Mucosa of gallbladder (tissue), 1 donor: ENCODE measurements at places on chromosomes 7 and 10. TPM values are rescaled to one million over a fixed set of nuclear protein-coding genes. Genes with fewer than 3 reads are reported as not detected.

GRCh38 chr10:122084286-122085041 lies 95.5 kb downstream of the TACC2 start:
- no peak for DNase-seq

DNA sequence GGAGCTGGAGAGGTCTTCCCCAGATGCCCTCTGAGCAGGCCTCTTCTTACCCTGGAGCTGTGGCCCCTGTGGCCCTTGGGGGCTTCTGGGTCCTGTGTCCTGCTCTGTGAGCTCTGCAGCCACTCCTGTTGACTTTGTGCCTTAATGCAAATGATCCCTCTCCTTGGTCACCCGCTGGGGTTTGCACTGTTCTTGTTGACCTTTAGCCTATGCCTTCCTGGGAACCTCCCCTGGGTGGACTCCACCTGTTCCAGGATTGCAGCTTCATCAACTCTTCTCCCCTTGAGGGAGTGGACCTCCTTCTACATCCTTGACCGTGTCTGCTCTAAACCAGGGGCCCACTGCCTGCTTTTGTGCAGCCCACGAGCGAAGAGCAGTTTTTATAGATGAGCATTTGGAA lies 58.6 kb upstream of the CTBP2 start:
- no peak for DNase-seq

GRCh38 chr7:92158660-92159575 lies 20.0 kb downstream of the LRRD1 start:
- DNase-seq = no peak

The GIMAP8 gene
- 11.4 TPM for total RNA-seq

DNA sequence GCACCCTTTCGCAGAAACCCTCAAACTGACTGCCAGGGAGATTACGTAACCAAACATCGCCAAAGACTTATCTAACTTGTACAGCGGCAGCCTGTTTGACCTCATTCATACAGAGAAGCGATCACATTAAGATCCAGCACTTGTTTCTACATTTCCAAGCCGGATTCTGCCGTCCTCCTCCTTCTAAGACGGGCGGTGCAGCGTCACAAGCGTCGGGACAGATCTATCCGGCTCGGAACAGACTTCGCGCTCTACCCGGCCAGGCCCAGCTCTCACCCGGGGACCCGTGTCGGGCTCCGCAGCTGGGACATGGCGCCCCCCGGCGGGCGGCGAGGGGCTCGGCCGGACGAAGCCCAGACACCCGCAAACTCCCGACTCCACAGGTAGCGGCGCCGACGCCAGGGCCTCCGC lies 373 bp downstream of the H2AZ2 start:
- DNase-seq = peak; percentile 89

The TEX36 gene
- total RNA-seq = not detected

The GHRHR gene
- total RNA-seq = 12.3 TPM

The EIF4EBP2 gene
- total RNA-seq = 88.2 TPM

- DNase-seq = no peak
Measured at GRCh38 chr7:113628948-113629847, 289.6 kb downstream of the PPP1R3A start.

DNA sequence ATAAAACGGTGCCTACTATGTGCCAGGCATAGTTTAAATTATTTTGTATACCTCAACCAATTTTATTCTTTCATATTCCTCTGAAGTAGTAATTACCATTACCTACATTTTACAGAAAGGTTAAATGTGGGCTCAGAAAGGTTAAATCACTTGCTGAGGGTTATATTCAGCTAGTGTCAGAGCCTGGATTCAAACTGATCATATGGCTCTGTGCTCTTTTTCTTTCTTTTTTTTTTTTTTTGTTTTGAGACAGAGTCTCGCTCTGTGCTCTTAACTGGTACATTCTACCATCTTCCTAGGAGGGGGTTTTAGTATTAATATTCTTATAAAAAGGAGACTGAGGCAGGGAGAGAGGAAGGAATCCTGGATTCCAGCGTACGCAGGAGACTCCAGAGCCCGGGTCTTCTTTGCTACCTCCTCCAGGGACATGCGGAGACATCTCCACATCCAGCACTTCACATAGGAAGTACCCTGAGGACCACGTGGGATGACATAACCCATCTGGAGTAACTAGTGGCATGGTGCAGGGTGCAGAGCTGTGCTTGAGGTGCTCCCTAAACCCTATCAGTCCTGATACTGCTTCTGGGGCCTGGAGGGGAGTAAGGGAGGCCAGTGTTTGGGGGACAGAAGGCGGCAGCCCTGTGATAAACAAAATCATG lies 29.6 kb upstream of the ATXN7L1 start:
- no peak for DNase-seq

The GATA3 gene
- 1.5 TPM for total RNA-seq

DNA sequence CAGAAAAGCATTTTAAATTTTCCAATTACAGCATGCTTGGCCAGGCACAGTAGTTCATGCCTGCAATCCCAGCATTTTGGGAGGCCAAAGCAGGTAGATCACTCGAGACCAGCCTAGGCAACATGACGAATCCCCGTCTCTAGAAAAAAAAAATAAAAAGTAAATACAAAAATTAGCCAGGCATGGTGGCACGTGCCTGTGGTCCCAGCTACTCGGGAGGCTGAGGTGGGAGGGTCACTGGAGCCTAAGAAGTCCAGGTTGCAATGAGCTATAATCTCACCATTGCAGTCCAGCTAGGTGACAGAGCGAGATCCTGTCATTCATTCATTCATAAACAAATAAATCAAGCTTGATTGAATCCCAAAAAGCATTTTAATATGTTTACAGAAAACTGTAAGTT lies 234.9 kb downstream of the PARD3 start:
- no peak for DNase-seq

GRCh38 chr7:7152315-7152714 lies 30.0 kb upstream of the C1GALT1 start:
- no peak for DNase-seq

- peak; percentile 66 for DNase-seq
Measured at GRCh38 chr7:28921822-28922221, 36.3 kb downstream of the TRIL start.

The SRRM3 gene
- total RNA-seq = 1.6 TPM

The GNGT1 gene
- not detected for total RNA-seq

DNA sequence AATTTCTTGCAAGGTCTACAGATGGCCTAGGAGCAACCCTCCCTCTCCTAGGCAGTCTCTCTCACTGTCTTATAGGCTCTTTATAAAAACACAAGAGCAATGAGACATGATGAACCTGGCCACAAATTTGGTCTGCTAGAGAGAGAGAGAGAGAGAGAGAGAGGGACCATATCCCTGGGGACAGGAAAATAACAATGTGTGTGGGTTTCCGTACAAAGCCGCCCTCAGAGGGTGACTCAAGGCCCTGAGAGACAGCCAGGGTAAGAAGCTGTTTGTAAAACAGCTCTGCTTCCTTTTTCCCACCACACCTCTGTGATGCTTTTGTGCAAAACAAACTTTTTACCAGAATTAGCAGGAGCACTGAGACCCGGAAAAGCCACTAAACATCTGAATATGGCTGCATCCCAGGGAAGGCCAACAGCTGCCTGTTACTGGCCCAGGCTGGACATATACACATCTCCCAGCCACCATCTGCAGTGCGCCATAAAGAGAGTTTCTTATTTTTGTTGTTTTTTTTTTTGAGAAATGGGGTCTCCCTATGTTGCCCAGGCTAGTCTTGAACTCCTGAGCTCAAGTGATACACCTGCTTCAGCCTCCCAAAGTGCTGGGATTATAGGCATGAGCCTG lies 18.4 kb downstream of the GIMAP5 start:
- no peak for DNase-seq

DNA sequence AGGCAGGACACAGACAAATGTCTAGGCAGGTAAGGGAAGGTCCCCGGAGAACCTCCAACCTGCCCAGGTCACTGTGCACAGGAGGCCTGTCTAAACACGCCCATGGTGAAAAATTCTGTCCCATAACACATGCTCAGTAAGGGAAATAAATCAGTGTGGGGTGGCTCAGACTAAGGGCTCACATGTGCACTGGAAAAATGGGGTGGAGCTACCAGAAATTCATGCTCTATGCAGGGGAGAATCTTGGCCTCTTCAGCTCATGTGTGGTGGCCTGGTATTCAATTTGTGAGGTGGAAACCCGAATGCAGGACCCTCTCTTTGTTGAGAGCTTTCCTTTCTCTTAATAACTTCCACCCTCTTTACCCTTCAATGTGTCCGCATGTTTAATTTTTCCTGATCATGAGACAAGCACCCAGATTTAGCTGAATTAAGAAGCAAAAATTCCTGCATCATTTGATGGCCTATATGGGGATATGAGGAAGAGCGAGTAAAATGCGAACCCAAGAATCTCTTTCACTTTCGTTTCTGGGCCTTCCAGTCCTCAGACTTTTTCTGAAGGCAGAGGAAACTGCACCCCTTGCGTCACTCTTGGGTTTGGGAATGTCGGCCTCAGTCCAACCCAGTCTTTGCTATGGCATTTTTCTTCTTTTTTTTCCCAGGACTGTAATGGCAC lies 163.2 kb downstream of the DGKB start:
- no peak for DNase-seq

DNA sequence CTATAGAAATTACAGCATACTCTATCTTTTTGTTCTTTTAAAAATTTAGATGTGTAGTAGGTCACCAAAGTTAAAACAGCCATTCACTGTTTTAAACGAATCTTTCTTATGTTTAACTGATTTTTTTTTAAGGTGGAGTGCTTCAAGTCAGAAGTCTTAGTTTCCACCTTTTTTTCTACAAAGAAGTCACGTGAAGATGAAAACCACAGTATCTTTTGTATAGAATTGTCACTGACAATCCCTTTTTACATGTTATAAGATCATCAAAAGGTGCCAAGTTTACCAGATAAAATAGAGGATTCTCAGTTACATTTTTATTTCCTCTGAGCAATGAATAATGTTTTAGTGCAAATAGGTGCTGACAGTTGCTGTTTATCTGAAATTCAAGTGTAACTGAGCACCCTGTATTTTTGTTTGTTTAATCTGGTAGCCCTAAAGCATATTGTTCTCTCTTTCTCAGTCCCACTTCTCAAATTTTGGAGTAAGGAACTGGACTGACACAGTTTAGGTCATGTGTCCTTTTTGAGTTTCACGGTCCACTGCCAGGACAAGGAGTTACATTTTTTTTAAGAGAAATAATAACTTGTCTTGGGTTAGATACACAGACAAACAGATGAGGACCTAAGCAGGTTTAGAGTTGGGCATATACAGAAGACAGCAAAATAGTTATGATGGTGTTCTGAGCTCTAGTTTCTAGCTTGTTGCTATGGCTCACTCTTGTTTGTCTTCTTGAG lies 233.2 kb upstream of the MBL2 start:
- DNase-seq = no peak

DNA sequence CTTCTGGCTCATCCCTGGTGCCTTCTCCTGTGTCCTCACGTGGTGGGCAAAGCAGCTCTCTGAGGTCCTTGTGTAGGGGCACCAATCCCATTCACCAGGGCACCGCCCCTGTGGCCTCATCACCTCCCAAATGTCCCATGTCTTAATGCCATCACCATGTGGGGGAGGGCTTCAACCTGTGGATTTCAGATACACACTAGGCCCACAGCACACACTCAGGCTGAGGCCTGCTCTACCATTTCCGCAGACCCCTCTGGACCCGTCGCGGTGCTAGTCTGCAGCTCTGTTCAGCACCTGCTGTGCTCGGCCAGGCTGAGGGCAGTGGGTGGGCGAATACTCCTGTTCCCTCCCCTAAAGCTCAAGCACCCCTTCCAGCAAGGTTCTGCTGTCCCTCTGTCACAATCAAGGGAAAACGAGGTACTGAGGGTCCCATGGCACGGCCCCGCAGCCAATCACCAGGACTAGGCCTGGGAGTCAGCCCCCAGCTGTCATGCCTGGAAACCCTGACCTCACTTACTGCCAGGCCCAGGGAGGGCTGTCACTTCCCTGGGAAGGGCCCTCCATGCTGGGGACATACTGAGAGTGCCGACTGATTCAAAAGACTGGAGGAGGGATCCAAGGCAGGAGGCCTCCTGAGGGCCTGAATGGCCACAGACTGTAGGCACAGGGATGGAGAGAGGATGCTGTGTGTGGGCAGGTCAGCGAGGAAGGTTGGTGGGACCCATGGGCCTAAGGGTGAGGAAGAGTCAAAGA lies 123.8 kb upstream of the RET start:
- DNase-seq = peak; percentile 7

GRCh38 chr10:101215397-101216206 lies 13.7 kb downstream of the LBX1 start:
- DNase-seq = no peak

GRCh38 chr7:155416646-155417380 lies 41.1 kb upstream of the EN2 start:
- no peak for DNase-seq

GRCh38 chr7:116211913-116212596 lies 1.7 kb downstream of the TES start:
- no peak for DNase-seq

DNA sequence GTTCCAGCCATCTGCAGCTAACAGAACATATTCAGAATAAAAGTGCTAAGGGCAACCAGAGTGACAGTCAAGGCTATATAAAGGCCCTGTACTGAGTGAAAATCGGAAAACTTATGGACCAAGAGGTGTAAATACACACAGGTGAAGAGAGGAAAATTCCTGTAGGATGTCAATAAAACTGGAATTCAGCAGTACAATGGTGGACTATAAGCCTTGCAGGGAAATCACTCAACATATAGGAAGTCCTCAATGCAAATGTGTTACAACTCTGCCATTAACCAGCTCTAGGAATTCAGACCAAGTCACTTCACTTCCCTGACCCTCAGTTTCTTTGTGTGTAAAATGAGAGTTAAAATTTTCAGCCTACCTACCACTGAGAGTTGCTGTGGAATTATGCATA lies 7.7 kb downstream of the USP6NL start:
- no peak for DNase-seq

The BMPER gene
- 5.0 TPM for total RNA-seq

GRCh38 chr10:72321248-72322029 lies 33.3 kb downstream of the DNAJB12 start:
- no peak for DNase-seq

The HOXA11 gene
- not detected for total RNA-seq

DNA sequence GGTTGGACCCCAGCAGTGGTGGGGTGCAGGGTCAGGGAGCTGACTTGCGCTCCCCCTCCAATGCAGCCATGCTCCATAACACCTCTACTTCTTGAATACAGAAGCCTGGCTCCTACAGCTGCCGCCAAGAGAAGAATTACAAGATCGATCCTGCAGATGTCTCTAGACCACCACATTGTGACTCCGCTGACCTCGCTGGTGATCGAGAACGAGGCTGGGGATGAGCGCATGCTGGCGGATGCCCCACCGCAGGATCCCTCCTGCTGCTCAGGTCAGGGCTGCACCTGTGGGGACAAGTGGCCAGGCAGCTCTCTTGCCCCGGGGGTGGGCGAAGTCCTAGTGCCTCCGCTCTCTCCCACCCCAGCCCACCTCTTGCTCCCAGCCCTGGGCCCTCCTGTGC lies 31.7 kb downstream of the ITIH2 start:
- DNase-seq = no peak

The KAT6B gene
- 33.0 TPM for total RNA-seq

- DNase-seq = no peak
Measured at GRCh38 chr10:78266741-78267469, 233.2 kb downstream of the RPS24 start.

GRCh38 chr7:15707570-15707969 lies 21.1 kb upstream of the MEOX2 start:
- no peak for DNase-seq

- peak; percentile 12 for DNase-seq
Measured at GRCh38 chr10:58266003-58266825, 1.5 kb downstream of the IPMK start.
